ENCODE measurements at places on chromosomes 12 and 14.

DNA sequence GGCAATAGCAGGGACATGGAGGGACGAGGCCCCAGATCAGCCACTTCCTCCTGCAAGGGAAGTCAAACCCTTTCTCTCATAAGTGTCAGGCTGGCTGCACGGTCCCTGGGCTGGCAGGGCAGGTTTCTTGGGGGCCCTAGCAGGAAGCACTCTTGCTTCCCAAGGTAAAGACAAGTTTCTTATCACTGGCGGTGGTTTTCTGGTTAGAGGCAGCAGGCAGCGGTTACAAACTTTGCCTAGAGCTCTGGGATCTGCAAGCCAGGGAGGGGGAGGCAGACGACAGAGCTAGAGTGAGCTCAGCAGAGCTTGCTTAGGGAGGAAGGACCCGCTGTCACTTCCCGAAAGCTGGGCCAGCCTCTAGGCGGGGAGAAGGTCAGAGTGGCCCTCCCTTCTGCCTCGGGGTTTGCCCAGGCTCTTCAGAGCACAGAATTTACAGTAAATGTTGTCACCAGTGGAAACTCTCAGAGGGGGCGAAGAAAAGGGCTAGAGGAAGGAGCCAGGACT is 20.4 kb downstream of the BATF start:
- H3K27me3 ChIP-seq, result no peaks in the 10 kb centered on the region
- H3K36me3 ChIP-seq, result no peaks in the 10 kb centered on the region
- DNase-seq, result no peak
- H3K27ac ChIP-seq, result peak overlapping the region; percentile 53

DNA sequence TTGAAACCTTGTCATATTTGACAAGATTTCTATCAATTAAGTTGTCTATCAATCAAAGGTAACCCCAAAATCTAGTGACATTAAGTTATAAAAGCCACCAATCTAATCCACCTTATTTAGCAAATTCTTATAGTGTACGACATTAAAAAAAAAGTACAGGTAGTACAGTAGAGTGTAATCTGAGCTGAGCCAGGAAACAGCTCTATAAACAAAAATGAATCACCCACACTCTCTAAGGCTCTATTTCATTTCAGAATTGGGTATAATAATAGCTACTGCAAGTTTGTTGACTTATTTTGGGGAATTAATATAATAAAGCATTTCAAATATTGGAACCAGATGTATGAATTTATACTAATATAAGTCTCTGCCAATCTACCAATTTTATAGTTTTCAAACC is 342.4 kb upstream of the FLRT2 start:
- H3K4me3 ChIP-seq, result no peak overlapping the region
- H3K27ac ChIP-seq, result no peak overlapping the region
- H3K36me3 ChIP-seq, result no peaks in the 10 kb centered on the region
- DNase-seq, result no peak
- no peaks in the 10 kb centered on the region for H3K27me3 ChIP-seq
- H3K4me1 ChIP-seq, result no peaks in the 10 kb centered on the region

GRCh38 chr12:93785249-93786010 is 108.3 kb downstream of the CRADD start:
- H3K36me3 ChIP-seq, result no peaks in the 10 kb centered on the region
- no peak for DNase-seq
- no peaks in the 10 kb centered on the region for H3K27me3 ChIP-seq
- peak overlapping the region; percentile 72 for H3K27ac ChIP-seq
- no peak overlapping the region for H3K4me3 ChIP-seq
- peaks cover 39% of the 10 kb centered on the region for H3K4me1 ChIP-seq

DNA sequence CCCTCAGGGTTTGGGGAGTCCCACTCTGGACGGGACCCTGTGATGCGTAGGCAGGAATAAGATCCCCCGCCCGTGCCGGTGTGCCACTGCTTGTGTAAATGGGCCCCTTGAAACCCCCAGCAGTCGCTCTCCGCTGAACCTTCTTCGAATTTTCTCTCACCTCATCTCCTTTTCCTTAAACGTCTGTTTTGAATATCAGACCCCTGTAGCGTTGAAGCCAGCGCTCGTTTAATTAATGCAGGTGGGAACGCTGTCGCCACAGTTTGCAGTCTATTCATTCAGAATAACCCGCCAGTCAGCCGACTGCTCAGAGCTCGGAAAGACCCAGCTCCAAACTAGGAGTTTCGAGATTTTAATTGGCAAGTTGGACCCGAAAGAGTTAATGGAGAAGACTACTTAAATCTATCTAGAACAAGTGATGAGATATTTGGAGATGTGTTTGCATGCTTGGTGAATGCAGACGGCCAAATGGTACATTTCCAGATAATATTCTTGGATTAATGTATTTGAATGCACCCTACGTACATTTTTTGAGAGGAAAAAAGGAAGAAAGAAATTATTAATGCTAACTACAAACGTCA is 739 bp upstream of the PPP2R5E start:
- H3K4me1 ChIP-seq, result peaks cover 18% of the 10 kb centered on the region
- no peaks in the 10 kb centered on the region for H3K27me3 ChIP-seq
- no peaks in the 10 kb centered on the region for H3K36me3 ChIP-seq
- no peak for DNase-seq
- peak overlapping the region; percentile 80 for H3K27ac ChIP-seq
- peak overlapping the region; percentile 84 for H3K4me3 ChIP-seq

GRCh38 chr12:57777367-57777766 is 5.0 kb downstream of the EEF1AKMT3 start:
- H3K36me3 ChIP-seq, result no peaks in the 10 kb centered on the region
- no peak overlapping the region for H3K27ac ChIP-seq
- H3K4me3 ChIP-seq, result no peak overlapping the region
- H3K27me3 ChIP-seq, result no peaks in the 10 kb centered on the region
- no peak for DNase-seq

DNA sequence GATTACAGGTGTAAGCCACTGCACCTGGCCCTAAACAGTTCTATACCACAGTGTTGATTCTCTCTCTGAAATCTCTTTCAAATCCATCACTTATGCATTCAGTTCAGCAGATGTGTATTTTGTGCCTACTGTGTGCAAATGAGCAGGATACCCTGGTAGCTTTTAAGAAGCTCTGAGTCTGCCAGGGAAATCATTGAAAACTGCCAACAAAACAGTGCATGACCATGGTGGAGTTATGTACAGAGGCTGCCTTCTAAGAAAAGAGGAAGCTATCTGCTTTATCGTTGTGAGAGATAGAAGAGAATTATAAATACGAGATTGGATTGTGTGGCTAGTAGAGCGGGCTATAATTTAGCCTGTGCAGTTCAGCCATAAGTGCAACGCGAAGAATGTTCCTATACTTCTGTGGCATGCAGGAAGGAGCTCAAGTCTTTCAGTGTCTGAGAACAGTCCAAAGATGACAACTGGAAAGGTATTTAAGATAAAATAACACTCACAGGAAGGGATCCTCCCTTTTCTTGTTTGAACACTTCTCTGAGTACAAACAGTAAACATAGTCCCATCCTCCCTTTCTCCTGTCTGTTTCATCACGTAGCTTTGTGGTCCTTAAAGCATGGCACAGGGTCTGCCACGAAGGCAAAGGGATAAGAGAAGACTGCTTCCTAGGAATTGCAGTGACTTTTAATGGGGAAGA is 4.3 kb downstream of the DIP2B start:
- H3K27ac ChIP-seq, result no peak overlapping the region
- no peaks in the 10 kb centered on the region for H3K36me3 ChIP-seq
- no peak overlapping the region for H3K4me3 ChIP-seq

GRCh38 chr12:130764475-130765185 is 48.5 kb upstream of the RIMBP2 start:
- no peak overlapping the region for H3K4me3 ChIP-seq
- no peaks in the 10 kb centered on the region for H3K4me1 ChIP-seq
- H3K36me3 ChIP-seq, result no peaks in the 10 kb centered on the region
- no peaks in the 10 kb centered on the region for H3K27me3 ChIP-seq
- H3K27ac ChIP-seq, result no peak overlapping the region
- no peak for DNase-seq

GRCh38 chr14:60222820-60223219 is 26.2 kb upstream of the PPM1A start:
- no peak overlapping the region for H3K27ac ChIP-seq
- no peak overlapping the region for H3K4me3 ChIP-seq
- DNase-seq, result no peak
- no peaks in the 10 kb centered on the region for H3K27me3 ChIP-seq
- H3K36me3 ChIP-seq, result no peaks in the 10 kb centered on the region

DNA sequence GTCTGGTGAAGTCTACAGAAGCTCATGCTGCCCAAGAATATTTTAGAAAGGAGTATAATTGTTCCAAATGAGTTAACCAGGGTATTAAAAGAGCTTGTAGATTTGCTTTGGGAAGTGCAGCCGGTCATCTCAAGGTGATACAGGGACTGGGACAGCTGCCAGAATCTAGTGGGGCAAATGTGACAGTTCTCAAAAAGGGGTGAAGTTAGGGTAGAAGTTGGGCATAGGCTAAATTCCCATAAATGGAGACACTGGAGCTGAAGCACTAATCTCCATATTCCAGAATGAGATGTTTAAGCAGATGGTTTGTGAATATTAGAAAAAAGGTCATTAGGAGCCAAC is 94.7 kb downstream of the ANO6 start:
- H3K27me3 ChIP-seq, result no peaks in the 10 kb centered on the region
- no peak overlapping the region for H3K4me3 ChIP-seq
- peak overlapping the region; percentile 43 for H3K27ac ChIP-seq
- H3K4me1 ChIP-seq, result peaks cover 33% of the 10 kb centered on the region
- no peak for DNase-seq

- no peak overlapping the region for H3K4me3 ChIP-seq
- DNase-seq, result no peak
- H3K4me1 ChIP-seq, result no peaks in the 10 kb centered on the region
- H3K36me3 ChIP-seq, result no peaks in the 10 kb centered on the region
- no peaks in the 10 kb centered on the region for H3K27me3 ChIP-seq
Measured at GRCh38 chr14:58788655-58789503, 151.1 kb downstream of the DACT1 start.

DNA sequence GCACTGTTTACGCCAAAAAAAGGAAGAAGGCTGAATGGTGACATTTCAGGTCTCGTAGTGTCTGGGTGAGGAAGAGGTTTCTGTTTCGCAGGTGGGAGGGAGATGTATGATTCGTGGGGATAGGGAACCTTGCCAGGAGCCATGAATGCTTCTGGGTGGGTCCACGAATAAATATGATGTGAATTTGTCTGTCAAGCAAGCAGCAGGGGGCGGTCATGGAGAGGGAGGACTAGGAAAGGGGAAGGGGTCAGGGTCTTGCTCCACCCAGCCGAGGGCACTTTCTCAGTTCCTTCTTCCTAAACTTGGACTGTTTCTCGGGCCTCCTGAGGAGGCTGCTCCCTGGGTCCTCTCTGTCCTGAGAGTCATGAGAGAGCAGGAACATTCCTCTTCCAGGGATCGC is 72.5 kb downstream of the LGMN start:
- H3K36me3 ChIP-seq, result no peaks in the 10 kb centered on the region
- H3K27me3 ChIP-seq, result no peaks in the 10 kb centered on the region
- no peak overlapping the region for H3K27ac ChIP-seq
- DNase-seq, result no peak
- H3K4me3 ChIP-seq, result no peak overlapping the region

All from vagina (tissue), 2 donors.